ENCODE measurements at places on chromosomes 11 and 22.

DNA sequence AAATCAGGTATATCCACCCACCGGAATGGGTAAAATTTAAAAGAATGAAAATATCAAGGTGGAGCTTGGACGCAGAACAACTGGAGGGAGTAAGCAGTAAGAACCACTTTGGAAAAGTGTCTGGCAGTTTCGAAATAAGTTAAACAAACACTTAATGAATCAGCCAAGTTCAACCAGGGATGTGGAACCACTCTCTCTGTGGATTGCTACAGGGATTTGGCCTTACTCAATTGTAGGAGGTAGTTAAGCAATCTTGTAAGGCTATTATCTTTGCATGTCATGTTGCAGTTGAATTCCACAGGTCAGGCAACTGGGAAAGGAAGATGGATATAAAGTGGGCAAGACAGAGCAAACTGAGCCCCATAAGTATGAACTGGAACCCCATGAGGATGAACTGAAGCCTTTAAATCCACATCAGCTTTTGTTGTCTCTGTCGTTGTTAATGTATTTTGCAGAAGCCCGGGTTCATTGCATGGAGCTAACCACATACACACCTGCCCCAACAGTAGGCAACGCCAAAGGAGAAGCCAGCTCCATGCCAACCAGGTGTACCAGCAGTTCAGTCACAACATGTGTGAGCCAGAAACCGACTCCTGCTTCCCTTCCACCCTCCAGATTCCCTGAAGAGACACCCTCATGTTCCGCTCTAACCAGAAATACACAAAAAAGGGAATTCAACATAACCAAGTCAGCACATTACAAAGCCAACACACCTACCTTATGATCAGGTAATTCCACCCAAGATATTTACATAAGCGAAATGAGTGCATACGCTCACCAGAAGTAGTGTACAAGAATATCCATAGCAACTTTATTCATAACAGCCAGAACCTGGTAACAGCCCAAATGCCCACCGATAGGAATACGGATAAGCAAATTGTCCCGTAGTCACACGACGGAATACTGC lies 8.0 kb upstream of the SLC43A3 start:
- no peak for DNase-seq

- peak; percentile 9 for DNase-seq
Observed at GRCh38 chr11:92941676-92942571, 27.5 kb upstream of the MTNR1B start.

GRCh38 chr11:130099356-130099755 lies 29.7 kb downstream of the APLP2 start:
- no peak for DNase-seq

DNA sequence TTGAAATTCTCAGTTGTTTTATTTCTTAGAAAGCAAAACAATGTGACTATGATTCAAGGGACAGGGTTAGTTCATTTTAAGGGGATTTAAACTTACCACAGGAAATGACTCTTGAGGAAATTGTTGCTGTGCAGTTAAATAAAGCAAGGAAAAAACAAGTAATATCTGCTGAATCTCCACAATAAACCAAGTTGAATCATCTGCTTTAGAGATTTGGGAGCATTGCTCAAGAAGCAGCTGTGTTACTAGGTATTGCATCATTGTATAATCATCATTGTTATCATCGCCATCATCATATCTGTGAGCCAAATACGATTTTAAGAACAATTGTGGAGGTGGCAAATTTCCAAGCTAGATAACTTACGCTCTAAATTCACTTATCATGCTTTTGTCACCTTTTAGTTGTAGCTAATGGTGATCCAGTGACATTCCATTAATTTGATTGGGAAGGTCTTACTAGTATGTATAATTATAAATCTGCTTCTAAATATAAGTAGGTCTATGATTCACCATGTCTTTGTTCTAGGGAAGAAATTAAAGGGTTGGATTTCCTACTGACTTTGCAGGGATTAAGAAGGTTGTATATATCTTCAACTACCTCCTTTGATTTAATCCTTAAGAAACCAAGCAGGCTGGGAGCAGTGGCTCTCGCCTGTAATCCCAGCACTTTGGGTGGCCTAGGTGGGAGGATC lies 19.9 kb downstream of the MMP10 start:
- peak; percentile 86 for DNase-seq

GRCh38 chr22:19760058-19760950 lies at the start of gene TBX1:
Gene TBX1 (plus strand): TSS chr22:19760778. CDS start chr22:19760844, 66 bp downstream.
- no peak for DNase-seq

GRCh38 chr22:32411402-32411801 lies 645 bp downstream of the RTCB start:
- no peak for DNase-seq

GRCh38 chr11:62816557-62816956 lies 11.3 kb upstream of the NXF1 start:
- DNase-seq = no peak

GRCh38 chr11:17405232-17406005 lies 17.0 kb upstream of the KCNJ11 start:
- DNase-seq = peak; percentile 39

DNA sequence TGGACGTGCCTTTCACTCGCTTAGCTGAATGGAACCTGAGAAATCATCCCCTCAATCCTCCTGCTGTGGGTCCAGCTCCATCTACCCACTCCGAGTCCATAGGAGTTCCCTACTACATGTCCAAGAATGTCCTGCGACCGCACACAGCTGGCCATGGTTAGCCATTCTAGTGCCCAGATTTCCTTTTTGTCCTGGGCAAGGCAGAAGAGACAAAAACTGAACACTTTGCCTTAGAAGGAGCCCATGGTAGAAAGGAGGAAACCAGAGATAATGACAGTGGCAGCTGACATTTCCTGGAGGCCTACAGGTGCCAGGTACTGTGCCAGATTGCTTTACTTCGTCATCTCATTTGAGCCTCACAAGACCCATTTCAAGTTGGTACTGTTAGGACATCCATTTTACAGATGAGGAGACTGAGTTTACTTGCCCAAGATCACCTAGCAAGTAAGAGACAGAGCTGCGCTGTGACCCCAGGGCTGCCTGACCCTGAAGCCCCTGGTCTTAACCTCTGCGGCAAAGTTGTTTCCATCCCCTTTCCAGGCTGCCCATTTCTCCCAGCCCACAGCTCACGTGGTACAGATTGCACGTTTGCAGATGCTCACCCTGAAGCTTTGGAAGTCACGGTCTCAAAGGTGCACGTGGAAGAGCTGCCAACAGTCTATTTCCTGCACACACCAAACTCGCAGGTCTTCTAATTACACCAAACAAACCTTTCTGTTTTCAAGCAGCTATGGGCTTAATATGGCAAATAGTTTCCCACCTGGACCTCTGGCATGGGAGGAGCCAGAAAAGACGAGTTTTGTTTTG lies 112.7 kb downstream of the ZBTB16 start:
- no peak for DNase-seq

- DNase-seq = peak; percentile 22
Observed at GRCh38 chr22:49767355-49768062, 60.2 kb downstream of the BRD1 start.

DNA sequence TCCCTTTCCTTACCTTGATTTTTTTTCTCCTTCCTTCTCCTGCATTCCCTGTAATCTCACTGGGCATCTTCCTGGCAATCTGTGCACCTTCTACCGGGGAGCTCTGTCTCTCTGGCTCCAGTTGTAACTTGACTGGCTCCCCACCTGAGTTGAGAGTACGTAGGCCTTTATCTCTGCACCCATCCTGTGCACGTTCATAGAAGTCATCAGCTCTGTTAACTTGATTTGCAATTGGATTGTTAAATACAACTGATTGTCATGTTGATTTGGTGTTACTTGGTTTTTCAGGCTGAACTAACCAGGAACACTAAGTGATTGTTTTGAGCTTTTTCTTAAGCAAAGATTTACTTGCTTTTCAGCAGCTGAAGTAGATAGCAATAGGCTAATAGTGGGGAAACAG lies 11.8 kb downstream of the SWAP70 start:
- DNase-seq = no peak

DNA sequence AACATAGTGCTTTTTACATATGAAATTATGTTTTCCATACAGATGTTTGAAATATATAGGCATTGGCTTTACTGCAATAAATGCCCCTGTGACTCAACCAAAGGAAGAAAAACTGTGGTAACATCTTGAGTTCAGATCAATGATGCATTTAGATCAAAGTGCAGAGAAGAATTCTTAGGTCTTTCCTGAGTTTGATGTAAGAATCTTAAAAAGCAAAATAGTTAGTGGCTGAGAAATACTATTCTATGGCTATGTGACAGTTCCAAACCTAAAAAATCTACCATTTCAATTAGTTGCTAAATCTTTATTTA lies 93.7 kb downstream of the SOX6 start:
- no peak for DNase-seq

GRCh38 chr11:12051287-12051662 lies 42.8 kb upstream of the DKK3 start:
- no peak for DNase-seq

DNA sequence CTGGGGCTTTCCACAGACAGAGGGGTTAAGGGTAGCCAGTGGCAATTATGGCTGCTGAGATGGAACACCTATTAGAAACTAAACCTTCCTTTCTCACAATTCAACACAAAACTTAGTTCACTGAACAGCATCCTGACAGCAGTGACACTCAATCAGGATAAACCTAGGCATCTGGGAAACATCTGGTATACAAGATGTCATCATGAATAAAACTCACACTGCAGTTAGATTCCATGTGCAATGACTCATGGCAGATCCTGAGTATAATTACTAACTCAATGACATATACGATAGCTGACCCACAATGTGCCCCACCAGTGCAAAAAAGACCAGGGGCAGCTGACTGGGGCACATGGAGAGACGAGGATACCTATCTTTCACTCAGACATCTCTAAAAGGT lies 17.7 kb downstream of the RBFOX2 start:
- DNase-seq = peak; percentile 93

DNA sequence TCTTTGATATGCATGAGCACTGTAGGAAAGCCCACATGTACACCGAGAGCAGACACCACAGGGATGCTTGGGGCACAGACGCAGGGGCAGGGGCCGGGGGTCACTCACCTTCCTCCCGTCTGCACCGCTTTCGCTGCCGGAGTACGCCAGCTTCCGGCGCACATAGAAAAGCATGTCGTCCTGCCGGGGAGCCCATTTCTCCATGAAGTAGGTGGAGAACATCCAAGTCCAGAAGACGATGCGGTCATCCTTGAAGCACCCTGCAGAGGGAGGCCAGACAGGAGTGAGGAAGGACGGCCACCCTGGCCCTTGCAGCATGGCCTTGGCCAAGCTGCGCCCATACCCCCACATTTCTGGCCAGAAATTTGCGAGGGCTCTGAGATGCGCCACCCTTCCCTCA lies 28.8 kb downstream of the KIAA0930 start:
- no peak for DNase-seq

DNA sequence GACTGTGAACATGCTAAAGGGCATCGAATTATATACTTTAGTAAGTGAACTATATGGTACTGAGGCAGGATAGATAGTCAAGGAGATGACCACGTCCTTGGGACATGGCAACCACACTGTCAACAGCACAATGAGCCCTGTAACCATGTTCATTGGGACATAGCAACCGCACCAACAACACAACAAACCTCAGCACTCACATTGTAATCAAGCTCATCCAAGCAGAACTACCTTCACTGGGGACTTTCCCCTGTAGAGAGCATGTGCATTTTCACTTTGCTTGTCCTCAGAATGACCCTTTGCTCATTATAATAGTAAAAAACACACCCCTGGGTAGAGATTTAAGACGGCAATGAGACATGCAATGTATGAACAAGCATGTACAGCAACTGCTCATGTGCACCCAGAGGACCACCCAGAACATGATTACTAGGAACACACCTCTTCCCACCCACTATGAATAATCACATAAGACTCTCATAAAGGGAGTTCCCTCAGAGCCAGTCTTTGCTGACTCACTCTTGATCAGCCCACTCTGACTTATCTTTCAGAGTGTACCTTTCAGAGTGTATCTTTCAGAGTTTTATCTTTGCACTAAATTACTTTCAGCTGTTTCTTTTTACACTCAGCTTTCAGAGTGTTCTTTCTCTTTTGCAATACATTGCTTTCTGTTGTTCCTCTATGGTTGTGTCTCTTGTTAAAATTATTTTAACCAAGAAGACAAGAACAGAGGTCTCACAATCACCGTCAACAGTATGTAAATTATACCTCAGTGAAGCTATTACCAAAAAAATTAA lies 4.1 kb upstream of the PLAAT2 start:
- peak; percentile 64 for DNase-seq

- DNase-seq = no peak
Observed at GRCh38 chr11:116680349-116681125, 92.2 kb downstream of the BUD13 start.

DNA sequence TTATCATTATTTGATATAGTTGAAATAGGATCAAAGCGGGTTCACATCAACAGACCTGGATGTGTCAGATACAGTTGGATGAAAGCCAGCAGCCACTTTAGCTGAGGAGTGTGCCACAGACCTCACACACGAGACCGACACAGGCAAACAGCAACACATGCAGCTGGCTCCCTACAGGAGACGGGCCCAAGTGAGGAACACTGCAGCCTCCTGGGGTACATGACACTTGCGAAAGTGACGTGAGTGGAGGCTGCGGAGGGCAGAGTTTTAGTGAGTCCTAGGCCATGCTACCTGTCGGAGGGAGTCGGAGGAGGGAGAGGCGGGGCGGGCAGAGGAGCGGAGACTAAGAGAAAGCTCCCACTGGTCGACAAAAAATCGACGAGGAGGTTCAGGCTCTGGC lies 100.9 kb upstream of the BID start:
- DNase-seq = no peak

- no peak for DNase-seq
Observed at GRCh38 chr11:56700914-56701485, 2.1 kb downstream of the OR9G1 start.

DNA sequence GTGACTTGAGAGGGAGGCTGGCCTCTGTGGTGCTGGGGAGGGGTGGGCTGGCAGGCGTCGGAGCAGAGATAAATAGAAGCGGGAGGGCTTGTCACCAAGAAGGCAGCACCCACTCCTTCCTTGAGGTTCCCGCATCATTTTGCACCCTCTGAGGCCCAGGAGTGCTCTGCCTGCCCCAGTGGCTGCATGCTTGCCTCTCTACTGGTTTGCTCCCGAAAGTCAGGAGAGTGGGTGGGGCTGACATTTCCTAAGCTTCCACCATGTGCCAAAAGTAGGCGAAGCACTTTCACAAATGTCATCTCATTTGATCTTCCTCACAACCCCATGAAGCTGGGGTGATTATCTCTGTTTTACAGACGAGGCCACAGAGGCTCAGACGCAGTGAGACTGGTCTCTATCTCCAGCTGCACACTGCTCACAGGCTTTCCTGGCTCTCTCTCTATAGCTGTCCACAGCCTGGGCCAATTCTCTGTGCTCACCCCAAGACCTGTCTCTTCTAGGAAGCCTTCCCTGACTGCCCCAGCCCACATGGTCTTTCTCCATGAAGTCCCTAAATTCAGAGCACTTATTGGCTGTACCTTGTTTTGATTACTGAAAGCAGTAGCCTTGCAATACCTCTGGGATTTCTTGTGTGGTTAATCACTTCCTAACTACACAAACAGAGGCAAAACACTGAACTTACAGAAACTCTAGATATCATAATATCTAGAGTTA lies 2.6 kb upstream of the UCP3 start:
- DNase-seq = no peak

All from HFF-Myc (cell line).